B cell (primary cell): ENCODE measurements at places on chromosomes 1 and 21.

DNA sequence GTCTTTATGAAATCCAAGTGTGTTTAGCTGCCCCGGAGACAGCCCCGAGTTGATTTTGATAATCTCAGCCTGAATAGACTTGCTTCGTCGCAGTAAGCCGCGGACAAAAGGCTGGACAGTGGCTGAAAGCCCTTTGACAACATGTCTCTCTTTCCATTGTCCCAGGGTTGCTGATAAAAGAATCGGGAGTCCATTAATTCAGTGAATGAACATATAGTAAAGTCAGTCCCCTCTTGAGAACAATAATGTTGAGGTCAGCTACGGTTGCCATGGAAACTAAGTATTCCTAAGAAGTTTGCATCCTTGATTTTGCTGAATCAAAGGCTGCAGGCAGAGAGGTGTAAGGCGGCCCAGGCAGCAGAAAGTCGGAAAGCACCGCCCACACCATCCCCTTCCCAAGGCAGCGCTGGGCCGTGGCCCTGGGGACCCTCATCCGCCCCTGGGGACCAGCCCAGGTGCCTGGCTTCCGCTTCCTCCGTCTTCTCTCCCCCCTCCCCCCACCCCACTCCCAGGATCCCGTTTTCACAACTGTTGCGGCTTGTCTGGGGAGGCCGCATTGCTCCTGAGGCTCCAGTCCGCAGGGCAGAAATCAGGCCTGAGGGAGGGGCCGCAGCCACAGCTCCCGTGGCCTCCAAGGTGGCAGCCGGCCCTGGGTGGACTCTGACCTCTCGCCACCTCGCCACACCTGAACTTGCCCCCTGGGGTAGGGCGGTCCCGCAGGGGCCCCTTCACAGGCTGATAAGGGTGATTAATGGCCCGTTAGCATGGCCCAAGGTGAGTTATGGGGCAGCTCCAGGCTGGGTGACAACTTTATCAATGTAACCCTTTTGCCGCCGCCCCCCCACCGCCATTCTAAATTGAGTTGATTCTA is 180.9 kb downstream of the PRDM16 start:
- DNase-seq = no peak

- peak; percentile 8 for DNase-seq
These were observed 14.5 kb upstream of the GBP3 start for GRCh38 chr1:89037186-89037585.

DNA sequence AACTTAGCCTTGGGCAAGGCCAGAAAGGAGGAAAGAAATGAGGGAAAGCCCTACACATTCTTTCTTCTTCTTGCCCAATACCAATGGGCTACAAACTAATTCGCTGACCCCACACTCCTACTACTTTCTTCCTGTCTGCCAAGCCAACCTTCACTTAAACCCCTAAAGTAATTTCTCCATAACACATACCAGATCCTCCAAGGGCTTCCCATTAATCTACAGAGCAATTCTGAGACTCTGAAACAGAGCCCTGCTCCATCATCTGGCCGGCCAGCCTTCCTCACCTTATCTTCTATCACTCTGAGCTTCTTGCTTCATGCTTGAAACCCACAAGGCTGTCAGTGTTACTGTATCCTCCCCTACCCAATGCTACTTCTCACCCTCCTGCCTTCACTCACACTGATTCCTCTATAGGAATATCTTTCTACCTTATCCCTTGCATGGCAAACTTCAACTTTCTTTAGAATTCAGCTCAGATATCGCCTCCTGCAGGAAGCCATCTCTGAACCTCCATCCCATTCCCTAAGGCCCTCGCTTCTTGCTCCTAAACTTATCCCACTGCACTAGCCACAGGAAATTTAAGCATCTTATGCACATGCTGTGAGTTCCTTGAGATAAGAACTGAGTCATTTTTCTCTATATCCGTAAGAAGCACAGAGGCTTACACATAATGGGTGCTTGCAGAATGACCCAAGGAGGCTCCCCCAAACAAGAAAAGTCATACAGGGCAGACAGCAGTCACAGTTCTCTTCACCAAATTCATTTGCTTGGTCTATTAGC is 81.9 kb downstream of the JAK1 start:
- no peak for DNase-seq

GRCh38 chr1:30609336-30609998 is 113.9 kb downstream of the MATN1 start:
- no peak for DNase-seq

DNA sequence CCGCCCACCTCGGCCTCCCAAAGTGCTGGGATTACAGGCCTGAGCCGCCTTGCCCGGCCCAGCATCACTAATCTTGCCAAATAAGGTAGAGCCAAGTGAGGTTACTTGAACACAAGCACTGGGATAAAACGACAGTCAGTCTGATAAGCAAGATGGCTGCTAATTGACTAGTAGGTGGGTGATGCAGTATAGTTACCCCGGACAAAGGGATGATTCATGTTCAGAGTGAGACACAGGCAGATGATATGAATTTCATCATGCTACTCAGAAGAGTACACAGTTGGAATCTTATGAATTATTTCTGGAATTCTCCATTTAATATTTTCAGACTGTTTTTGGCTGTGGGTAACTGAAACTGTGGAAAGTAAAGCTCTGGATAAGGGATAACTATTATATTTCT is 178.4 kb downstream of the USP25 start:
- DNase-seq = no peak

GRCh38 chr21:38843806-38844503 is 38.2 kb downstream of the ETS2 start:
- no peak for DNase-seq

DNA sequence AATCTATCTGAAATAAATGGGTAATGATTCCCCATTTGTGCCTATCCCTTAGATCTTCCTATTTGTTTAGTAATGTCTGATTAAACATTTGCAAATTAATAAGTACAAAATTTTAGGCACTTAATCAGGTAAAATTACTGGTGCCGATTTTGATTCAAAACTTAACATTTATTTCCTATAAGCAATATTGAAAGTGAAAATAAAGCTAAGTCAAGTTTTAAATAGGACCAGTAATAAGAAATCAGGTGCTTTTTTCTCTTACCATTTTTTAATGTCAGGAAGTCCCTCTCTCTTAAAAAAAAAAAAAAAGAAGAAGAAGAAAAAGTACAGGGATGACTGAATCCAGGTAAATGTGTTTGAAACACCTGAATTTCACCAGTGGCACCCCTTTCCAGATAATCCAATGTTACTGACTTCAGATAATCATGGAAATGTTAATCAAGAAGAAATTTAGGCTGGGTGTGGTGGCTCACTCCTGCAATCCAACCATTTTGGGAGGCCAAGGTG is 836 bp upstream of the GBP4 start:
- DNase-seq = peak; percentile 42

- no peak for DNase-seq
These were observed 49.1 kb upstream of the DMRTB1 start for GRCh38 chr1:53410100-53410541.

DNA sequence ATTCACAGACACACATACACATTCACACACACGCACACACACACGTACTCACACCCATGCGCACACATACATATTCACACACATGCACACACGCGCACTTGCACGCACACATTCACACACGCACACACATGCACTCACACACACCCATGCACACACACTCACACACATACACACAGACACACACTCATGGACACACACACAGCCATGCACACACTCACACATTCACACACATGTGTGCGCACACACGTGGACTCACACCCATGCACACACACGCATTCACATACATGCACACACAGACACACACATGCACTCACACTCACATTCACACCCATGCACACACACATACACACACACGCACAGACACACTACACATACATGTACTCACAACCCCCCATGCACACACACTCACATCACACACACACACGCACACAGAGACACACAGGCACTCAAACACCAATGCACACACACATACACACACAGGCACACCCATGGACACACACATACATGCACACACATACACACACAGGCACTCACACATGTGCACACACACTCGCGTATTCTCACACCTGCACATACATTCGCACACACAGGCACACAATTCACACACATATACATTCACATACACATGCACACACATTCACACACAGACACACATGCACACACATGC is 589.1 kb downstream of the PTPRU start:
- no peak for DNase-seq

- DNase-seq = peak; percentile 87
These were observed 5.8 kb downstream of the IFI16 start for GRCh38 chr1:159015440-159015909.

GRCh38 chr21:38945545-38946245 is 140.0 kb downstream of the ETS2 start:
- no peak for DNase-seq

DNA sequence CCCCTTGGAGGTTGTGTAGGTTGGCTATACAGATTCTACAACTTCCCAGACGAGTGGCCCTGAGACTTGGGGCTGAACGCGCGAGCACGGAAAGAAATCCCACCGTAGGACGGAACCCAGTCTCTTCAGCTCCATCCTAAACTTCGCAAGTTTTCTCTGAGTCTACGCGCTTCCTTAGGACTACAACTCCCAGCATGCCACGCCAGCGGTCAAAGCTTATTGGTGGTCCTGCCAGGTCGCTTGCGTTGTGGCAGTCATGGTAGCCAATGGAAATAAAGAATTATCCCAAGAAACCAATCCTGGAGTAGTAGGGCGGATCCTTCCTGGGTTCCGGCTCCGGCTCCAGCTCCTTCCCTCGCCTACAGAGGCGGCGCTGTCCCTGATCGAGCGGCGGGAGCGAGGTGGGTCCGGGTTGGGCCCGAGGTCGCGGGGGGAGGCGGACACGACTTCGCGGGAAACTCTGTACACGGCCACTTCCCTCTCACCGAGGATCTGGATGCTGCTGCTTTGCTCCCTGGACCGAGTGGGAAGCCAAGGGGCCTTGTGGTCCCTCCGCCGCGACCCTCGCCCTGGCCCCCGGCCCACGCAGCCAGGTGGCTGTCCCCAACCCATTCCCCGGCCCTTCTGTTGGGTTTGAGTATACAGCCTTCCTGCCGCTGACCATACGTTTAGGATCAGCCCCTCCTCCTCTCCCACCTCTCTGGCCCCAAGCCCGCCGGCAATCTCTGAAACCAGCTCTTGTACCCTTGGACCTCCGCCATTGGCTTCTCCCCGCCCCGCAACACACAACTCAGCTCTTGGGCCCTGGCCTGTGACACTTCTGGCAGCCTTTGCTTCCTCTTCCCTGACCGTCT is at the start of gene ZNF691:
Gene ZNF691 (plus strand): TSS at position 357 of the 854 bp plus-strand sequence. CDS start 3,046 bp downstream, outside the sequence.
- DNase-seq = peak; percentile 93

GRCh38 chr21:21813289-21813688 is 815.1 kb downstream of the NCAM2 start:
- DNase-seq = no peak

- no peak for DNase-seq
These were observed 26.2 kb upstream of the NGF start for GRCh38 chr1:115364046-115364779.

DNA sequence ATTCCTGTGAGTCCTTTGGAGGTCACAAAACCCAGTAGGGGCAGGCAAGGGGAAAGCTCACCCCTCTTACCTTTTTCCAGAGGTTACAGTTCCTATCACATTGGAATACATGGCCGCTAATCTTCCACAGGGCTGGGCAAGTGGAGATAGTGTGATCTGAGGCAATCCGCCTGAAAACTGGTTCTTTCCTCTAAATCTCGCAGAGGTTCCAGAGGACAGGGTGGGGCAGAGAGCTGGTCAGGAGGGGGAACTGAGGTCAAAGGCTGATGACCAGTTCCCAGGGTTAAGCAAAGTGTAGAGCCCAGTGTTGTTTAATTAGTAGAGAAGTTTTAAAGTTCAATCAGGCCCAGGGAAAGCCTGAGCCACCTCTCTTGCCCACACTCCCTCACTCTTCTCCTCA is at the start of gene SERPINC1:
Gene SERPINC1 (minus strand): TSS at position 179 of the 400 bp plus-strand sequence. CDS start 68 bp downstream, at position 111.
- DNase-seq = no peak

DNA sequence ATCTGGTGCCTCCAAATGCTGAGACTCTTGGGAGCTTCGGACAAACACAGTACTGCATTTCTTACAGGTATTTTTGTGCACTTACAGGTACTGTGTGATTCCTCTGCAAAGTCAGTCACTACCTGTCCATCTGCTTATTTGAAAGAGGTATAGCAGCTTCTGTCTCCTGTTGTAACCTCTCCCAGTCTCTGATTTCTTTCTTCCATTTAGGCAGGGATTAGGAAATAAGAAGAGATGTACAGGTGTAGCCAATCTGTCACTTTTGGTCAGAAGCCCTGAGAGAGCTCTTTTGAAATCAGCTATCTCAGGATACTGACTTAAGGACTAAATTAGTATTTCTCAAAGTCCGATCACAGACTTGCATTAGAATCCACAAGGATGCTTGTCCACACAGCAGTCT is 54.0 kb downstream of the AKT3 start:
- DNase-seq = no peak

DNA sequence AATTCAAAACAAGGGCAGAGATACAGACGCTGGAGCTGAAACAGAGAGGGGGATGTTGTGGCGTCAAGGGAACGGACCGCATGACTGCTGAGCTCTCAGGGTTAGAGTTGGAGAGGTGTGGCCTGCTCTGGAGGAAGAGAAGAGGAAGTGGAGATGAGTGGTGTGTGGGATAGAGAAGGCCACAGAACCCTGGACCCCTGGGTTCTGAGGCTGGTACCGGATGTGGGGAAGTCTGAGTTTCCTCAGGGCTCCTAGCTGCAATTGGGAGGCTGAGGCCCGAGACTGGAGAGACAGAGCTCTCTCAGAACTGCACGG is 1.8 kb downstream of the BCAN start:
- DNase-seq = peak; percentile 59

DNA sequence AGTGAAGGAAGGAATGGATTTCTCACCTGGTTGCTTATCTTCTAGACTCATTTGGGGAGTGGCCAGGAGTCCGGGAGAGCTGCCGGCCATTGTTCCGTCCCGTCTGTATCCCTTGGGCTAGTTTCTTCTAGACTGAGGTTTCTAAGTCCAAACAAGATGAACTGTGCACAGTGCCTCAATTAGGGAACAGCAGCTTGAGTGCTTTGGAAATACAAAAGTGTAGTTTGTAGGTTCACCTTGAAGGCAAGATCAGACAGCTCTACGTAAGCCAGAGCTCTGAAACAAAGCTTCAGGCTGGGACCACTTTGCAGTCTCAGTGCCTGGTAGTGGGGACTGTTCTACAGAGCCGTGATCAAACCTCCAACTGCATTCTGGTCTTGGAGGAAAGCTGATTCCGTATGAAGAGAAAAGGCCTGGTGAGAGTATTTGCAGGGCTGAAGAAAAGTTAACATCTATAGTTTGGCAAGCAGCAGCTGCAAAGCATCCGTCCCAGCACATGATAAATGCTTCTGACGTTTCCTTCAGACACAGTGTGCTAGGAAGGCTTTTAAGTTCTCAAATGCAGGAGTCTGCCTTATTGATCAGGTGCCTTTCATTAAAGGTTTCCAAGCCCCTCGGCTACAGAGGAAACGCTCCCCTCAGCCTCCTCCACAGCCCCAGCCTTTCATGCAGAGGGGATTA is 432.8 kb downstream of the KIF26B start:
- DNase-seq = no peak

DNA sequence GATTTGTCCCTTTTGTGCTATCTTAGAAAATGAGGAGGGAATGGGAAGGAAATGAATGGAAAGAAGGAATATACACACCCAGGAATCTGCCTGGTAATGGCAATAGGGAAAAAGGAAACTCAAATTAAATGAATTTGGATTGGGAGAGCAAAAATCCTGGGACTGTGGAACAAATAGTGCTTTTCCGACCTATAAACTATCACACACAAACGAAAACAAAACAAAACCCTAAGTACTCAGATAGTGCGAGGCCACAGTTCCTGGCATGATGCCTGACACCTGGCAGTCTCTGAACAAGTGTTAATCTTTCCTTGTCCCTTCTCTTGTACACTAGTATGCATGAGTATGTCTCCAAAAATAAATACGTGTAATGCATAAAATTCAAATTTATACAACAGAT is 319.8 kb upstream of the SPAG17 start:
- DNase-seq = no peak
